CD4-positive, alpha-beta T cell treated with Interleukin-17A for 1 hour (primary cell): ENCODE measurements at places on chromosomes 7 and 10.

- no peak for DNase-seq
These were observed 188.7 kb upstream of the KAT6B start for GRCh38 chr10:74637685-74638084.

GRCh38 chr10:34137201-34137600 lies 677.9 kb downstream of the PARD3 start:
- DNase-seq: no peak

DNA sequence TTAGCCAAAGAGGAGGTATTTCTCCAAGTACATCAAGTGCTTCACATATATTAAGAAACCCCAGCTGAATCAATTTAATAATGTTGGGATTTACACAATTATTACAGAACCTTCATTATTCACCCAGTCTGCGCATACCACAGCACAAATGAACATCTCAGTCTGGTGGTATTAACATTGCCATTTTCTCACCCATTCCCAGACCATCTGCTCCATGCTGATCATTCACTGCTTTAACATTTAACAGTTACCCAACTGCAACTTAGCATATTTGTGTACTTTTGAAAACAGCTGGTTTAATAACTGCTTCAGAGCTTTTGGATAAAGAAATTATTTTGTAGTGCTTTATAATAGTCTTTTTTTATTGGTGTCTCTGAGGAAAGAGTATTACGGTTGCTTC lies 1072.1 kb downstream of the NXPH1 start:
- no peak for DNase-seq

DNA sequence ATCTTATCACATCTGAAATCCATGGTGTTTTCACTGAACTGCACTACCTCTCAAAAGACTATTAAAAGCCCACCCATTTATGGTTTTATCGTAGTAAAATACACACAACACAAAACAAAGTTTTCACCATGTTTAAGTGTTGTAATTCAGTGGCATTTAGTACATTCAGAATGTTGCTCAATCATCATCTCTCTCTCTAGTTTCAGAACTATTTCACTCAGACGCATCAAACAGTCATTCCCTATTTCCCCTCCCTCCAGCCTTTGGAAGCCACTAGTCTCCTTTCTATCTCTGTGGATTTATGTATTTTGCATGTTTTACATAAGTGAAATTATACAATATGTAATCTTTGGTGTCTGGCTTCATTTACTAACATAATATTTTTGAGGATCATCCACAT lies 332.6 kb downstream of the TNS3 start:
- DNase-seq: no peak

DNA sequence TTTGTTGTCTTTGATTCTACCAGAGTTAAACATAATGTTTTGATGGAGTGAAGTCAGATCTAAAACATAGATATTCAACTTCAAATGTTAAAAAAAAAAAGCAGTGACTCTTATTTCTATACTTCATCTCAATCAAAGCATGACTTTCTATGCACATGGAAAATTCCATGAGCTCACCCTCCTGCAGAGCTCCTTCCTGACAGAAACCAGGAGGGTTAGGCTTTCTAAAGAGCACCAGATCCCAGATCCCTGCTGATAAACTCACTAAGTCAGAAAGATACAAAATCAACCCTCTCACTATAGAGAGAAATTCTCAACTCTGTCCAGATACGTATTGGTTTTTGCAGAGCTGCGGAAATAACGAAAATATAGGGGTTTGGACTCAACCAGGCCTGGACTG lies 122.6 kb downstream of the FAM107B start:
- DNase-seq: no peak

DNA sequence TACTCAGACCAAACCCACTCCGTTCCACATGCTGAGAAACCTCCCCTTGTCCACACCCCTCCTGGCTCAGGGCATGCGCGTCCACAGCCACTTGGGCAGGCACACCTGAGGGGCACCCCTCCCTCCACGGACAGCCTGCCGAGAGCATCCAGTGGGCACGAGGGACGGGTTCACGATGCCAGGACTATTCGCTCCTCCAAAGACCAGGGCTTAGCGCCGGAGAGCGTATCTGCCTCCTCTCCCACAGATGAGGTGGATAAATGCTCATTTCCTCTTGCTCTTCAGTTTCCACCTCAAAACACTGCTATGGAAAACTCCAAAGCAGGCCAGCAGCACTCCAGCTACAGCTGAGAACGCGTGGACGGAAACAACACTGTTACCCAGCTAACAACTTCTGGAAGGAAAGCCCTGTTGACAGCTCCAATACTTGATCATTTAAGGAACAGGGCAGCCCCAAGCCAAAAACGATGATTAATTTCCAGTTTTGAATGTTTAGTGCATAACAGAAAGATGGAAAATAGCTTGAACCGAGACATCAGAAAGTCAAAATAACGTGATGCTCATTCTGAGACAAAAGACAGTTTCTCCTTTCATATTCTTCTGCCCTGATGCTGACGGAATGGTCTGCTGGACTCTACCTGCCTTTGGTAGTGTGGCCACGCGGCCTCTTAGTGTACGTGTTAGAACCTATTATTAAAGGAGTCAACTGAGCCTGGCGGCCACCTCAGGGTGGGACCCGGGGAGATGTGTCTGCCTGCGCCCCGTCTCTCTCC lies 204.7 kb downstream of the DNAJB6 start:
- no peak for DNase-seq

DNA sequence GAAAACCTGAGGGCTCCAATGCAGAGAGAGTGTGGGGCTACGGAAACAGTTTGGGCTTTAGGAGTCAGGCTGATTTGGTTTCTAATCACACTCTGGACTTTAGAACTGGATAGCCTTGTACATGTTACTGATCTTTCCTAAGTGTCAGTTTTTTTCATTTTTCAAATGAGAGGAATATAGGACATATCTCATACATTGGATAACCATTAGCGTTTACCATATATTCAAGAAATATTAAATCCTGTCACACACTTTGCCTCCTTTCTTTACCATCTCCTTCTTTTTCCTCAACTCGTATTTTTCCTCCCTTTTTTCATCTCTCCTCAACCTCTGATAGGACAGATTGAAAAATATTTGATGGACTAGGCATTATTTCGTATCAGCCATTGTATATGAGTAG lies 885.7 kb downstream of the LRMDA start:
- no peak for DNase-seq

DNA sequence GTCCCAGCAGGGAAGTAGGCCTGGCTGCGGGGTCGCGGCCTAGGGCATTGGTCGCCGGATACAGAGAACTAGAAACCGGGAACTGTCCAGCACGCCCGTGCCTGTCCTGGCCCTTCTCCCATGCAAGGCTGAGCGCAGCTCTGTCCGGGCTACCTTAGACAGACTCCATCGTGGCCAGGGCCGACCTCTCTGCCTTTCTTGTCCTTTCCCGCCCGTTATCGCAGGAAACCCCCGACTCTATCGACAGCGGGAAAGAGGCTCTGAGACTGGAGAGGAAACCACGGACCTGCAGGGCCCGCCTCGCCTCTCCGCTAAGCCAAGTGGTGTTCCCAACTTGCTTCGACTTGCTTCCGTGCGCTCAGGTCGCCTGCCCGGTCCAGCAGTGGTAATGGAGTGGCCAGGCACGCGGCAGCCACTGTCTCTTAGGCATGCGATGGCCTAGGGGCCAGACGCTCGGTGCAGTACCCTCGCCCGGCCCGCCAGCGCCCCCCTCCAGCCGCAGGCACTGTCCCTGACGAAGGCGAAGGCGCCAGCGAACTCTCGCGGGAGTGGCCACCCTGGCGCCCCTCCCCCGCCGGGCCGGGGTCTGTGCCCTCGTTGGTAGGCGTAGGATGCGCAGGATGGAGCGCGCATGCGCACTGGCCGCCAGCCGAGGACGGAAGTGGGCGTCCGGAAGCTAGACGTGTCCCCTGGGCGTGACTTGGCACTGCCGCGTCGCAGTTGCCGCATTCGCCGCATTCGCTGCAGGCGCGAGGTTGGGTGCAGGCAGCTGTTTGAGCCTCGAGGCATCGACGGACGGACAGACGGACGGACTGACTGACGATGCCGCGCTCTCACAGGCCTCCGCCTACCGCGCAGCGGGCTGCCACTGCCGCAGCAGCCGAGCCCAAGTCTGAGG lies 54.4 kb downstream of the MCMBP start:
- DNase-seq: peak; percentile 43

DNA sequence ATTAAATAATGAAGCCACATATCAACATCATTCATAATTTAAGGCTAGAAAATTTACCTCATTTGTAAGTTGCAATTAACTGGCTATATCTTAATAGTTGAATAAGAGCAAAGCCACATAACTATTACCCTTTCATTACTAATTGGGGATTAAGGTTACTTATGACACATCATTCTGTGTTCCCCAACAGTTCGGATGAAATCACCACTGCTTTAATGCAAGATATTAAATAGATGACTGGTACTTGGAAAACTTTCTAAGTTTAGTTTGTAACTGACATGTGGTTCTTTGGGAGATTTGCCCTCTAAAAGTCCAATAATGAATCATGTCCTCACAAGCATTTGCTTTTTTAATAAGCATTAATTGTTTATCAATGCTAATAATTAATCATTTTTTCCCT lies 109.1 kb downstream of the MTERF1 start:
- no peak for DNase-seq

DNA sequence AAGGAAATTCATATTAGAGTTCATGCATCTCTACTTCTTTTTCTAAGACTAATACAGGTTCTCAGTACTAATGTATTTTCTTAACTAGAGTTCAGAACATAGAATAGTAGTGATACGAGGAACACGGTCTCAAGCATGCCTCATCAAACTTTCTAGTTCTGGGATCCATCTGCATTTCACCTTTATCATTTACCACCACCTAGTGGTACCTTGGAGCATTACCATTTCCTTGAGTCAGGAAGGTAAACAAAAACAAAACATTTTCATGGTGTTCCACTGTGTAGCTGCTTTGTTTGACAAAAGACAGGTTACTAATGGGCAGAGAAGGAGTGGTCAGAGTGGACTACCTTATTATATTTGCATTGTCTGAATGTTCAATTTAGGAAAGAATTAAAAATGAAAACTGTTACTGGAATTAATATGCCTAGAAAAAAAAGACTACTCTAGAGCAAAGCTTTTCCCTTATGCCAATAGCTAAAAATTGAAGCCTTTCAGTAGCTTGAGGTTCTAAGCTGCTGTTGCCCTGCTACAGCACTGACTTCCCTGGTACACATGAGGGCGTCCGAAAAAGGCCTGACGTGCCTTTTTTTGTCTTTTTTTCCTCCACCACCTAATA lies 44.5 kb downstream of the STARD3NL start:
- DNase-seq: peak; percentile 82

GRCh38 chr7:90568213-90568612 lies 27.9 kb upstream of the CDK14 start:
- no peak for DNase-seq

DNA sequence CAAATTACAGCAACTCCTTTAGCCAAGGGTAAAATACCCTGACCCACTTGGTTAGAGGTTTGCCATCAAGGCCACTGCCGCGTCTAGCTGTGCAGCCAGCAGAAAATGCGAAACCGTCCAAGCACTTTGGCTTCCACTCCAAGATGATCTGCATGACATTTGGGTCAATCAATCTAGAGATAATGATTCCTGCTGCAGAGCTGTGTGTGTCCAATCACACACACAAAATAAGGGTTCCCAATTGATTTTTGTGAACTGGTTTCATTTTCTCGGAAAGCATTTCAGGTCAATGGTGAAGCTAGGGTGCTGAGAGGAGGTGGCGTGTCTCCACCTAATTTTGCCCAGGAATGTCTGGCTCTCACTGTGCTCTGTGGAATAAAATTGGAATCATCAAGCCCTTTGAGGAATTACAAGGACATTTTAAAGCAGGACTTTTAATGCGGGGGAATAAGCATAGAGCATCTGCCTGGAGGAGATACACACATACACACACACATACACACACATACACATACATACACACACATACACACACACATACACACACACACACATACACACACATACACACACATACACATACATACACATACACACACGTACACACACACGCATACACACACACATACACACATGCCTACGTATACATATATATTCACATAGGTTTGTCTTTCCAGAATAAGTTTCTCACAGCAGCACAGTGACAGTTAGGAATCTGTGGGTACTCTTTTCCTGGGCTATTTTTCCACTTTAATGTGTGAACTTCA lies 59.5 kb downstream of the ACADSB start:
- no peak for DNase-seq

- DNase-seq: no peak
These were observed 266.1 kb downstream of the TCF7L2 start for GRCh38 chr10:113216102-113216501.

DNA sequence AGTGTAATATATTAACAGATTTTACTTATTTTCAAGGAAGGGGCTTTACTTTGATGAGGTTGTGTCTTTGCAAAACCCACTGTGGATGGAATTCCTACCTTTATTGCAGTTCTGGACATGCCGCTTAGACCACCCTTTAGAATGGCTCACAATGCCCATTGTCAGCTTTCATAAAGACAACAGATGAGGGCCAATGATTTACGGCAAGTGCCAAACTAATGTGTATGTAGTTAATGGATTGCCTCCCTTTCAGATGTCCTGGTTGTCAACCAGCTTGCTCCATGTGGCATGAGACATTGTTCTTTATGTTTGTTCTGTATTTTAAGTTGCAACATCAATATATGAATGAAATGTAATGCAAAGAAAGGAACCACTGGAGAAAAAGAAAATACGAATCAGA lies 35.0 kb upstream of the ELMO1 start:
- no peak for DNase-seq

GRCh38 chr10:132888898-132889490 lies 53.4 kb downstream of the CFAP46 start:
- DNase-seq: no peak

GRCh38 chr10:119235356-119235755 lies 28.0 kb downstream of the GRK5 start:
- no peak for DNase-seq

GRCh38 chr7:15043931-15044330 lies 141.4 kb upstream of the DGKB start:
- no peak for DNase-seq

DNA sequence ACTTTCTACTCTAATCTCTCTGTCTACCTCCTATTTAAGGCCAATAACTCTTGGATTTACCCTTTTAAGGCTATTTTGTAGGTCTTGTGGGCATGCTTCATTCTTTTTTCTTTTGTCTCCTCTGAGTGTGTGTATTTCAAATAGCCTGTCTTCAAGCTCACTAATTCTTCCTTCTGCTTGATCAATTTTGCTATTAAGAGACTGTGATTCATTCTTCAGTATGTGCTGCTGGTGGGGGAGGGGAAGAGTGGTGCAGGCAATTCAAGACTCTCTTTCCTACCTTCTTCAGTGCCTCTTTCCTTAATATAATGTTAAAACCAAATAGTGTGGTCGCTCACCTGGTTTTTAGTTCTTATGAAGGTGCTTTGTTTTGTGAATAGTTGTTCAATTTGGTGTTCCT lies 20.0 kb downstream of the ABCB1 start:
- no peak for DNase-seq

- DNase-seq: no peak
These were observed 1247.4 kb upstream of the SORCS1 start for GRCh38 chr10:108411894-108412293.

DNA sequence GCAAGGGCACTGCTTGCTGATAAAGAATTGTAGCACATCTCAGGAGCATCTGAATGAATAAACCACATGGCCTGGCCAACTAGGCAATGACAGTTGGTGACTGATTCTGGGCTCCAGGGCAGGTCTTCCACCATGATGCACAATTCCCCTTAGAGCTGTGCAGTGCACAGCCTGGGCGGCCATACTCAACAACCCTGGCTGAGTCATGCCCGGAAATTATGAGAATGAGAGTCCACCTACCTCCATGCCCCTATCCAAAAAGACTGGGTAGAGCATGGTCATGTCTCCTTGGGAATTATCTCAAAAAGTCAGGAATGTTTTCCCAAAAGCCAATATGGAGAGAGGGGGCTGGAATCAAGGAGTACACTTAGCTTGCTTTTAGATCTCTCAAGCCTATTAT lies 425.6 kb downstream of the PLXNA4 start:
- no peak for DNase-seq
